ENCODE measurements at places on chromosomes 4 and X. TPM values are rescaled to one million over a fixed set of nuclear protein-coding genes. Genes with fewer than 3 reads are reported as not detected.

GRCh38 chrX:27964432-27964831, 16.8 kb downstream of the DCAF8L1 start:
- no peak for DNase-seq

- peak; percentile 48 for DNase-seq
Observed at GRCh38 chrX:9538544-9539045, 73.7 kb downstream of the TBL1X start.

DNA sequence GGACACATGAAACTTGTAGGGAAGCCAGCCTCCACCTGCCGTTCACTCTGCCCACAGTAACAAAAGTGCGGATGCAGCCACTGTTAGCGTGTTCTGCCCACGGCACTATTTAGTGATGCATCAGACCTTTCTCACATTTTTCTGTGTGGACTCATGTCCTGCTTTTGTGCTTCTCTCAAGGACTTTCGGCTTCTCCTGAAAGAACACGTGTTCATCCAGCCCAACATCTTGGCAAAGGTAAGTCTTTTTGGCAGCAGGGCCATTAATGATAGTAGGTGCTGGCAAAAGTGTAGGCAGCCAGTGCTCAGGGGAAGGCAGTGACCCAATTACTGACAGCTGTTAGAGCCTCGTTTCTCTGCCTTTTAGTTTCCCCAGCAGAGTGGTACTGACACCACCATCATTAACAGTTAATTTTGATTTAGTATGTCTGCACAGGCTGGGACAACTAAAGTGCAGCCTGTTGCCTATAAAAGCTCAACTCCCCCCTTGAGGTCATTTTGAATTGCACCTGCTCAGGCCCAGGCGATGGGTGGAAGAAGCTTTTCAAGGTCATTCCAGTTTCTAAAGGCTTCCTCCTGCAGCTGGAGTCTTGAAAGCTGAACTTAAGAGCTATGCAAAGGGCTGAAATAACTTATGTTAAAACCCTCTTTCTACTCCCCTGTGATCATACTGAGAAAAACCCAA, 54.5 kb upstream of the HPSE start:
- DNase-seq: no peak

- DNase-seq: no peak
Observed at GRCh38 chr4:39706334-39706733, 8.4 kb downstream of the UBE2K start.

- DNase-seq: peak; percentile 33
Observed at GRCh38 chr4:84578540-84579402, 4.2 kb upstream of the CDS1 start.

Gene SERTM2
- 1.7 TPM for total RNA-seq

Gene MED28
- 12.3 TPM for total RNA-seq

Gene TMEM47
- 83.1 TPM for total RNA-seq

Gene NPNT
- total RNA-seq: 62.1 TPM

Gene NHSL2
- total RNA-seq: 25.3 TPM
